NCI-H2227 treated with DMSO at 0.1 percent for 48 hours (cell line): ENCODE measurements at places on chromosomes 13 and 19.

GRCh38 chr13:54709546-54709945, 1680.9 kb downstream of the OLFM4 start:
- DNase-seq, result no peak

DNA sequence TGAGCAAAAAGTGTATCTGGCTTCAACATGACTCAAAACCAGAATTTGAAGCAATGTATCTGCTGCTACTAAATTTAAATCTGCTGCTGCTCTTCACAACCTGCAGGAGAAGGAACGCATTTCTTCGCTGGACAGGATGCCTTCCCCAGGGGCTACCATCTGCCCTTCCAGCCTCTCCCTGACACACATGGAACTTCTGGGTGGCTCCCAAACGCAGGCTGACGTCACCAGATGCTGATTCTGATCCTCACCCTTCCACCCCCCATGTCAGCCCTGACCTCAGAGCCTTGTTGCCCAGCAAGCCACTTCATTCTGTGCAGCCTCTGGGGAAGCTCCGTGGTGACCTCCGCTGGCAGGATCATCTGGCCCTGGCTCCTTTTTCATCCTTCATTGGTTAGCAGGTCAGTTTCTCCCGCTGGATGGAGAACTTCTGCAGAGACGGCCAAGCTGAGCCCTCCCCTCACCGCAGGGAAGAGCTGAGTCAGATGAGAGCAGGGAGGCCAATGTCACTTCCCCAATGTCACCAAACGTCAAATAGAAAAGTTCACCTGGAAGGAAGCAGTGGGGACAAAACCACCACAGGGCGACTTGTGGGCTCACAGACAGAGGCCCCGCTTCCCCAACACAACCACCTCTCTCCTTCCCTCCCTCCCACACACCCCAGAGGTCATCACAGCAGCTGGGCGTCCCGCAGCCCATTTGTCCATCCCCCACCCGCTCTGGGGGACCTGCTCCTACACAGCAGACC, 14.0 kb upstream of the RAB20 start:
- DNase-seq, result no peak

DNA sequence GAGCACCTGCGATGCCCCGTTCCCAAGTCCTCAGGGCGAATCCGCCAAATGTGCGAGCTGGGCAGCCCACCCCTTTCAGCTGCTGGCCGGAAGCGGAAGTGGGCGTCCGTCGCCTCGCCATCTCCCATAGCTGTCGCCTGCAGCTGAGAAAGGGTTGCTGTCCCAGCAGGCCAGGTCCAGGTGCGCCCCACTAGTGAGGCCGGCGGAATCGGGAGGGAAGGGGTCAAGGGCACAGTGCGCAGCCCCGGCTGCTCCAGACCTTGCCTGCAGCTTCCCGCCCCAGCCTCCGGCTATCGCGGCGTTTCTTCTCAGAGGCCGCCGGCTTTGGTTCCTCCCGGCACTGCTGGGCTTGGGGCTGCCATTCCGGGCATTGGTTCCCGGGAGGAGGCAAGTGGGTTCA, at the start of gene ZNF177:
Gene ZNF177 (plus strand): TSS at position 109 of the 400 bp plus-strand sequence. CDS start 15,299 bp downstream, outside the sequence.
- DNase-seq, result peak; percentile 28

DNA sequence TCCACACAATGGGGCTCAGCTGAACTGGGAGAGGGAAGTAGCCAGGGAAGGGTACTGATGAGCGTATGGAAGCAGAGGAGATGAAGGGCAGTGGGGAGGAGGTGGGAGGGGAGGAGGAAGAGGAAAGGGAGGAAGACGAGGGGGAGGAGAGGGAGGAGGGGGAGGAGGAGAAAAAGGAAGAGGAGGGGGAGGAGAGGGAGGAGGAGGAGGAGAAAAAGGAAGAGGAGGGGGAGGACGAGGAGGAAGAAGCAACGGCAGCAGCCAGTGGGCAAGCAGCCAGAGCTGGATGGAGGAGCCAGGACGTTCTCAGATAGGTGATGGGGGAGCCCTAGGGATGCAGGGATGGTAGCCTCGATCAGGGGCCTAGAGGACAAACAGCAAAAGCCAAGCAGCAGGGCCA, 5.6 kb downstream of the CERS4 start:
- no peak for DNase-seq

DNA sequence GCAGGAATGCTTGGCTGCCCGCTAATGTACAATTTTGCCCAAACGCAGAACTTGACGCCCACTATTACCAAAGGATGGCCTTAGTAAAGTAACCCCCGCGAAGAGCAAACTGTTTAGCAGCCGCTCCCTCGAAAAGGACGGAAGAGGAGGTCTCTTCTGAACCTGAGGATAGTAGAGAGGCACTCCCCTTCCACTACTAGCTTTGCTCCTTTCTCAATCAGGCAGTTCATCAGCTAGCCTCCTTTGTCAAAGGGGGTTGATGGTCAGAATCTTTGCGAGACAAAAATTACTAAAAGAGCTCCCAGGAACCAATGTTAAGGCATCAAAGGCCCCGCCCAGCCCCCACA, 534 bp downstream of the CAB39L start:
- DNase-seq, result peak; percentile 60

GRCh38 chr13:106561551-106562170, 6.3 kb downstream of the ARGLU1 start:
- DNase-seq, result no peak

- DNase-seq, result peak; percentile 96
These were observed 10.7 kb upstream of the CEACAM3 start for GRCh38 chr19:41785653-41786052.

GRCh38 chr19:45473682-45474605, 6.1 kb downstream of the FOSB start:
- no peak for DNase-seq

DNA sequence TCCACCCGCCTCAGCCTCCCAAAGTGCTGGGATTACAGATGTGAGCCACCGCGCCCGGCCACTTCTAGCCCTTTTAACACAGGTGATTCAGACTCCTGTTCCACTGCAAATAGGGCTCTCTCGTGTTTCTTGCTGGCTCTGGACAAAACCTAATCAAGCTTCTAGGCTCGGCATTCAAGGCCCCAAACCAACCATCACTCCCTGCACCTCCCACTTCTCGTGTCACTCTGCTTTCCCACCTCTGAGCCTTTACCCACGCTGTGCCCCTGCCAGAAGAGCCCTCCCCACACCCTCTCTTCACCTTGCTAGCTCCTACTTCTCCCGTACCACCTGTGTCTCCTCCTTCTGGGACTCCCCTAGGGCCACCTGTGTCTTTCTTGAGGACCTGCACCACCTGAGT, 19.8 kb downstream of the KANK2 start:
- DNase-seq, result no peak

DNA sequence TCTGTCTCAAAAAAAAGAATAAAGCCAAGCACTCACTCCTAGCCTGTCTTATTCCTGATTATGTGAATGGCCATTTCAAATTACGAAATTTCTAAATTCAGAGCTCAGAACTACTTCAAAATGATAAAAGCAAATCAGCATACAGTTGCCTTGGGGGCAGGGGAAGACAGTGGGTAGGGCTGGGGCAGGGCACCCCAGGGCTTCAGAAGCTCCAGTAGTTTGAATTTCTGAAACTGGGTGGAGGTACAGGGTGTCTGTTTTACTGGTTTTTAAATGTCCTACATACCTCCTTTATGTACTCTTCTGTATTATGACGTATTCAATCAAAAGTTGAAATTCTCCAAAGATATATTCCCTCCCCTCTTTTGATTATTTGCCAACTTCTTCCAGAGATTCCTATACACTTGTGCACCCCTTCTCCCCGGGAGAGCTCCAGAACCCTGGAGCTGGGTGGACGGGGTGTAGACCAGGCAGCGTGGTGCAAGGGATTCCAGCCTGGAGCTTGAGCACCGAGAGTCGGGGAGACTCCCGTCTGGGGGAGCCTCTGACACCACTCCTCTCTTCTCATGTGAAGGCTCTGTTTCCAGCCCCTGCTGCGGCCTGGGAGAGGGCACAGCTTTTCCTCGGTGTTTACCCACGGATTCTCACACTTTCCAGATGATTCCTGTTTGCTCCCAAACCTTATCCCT, 84.7 kb upstream of the GPR183 start:
- no peak for DNase-seq

DNA sequence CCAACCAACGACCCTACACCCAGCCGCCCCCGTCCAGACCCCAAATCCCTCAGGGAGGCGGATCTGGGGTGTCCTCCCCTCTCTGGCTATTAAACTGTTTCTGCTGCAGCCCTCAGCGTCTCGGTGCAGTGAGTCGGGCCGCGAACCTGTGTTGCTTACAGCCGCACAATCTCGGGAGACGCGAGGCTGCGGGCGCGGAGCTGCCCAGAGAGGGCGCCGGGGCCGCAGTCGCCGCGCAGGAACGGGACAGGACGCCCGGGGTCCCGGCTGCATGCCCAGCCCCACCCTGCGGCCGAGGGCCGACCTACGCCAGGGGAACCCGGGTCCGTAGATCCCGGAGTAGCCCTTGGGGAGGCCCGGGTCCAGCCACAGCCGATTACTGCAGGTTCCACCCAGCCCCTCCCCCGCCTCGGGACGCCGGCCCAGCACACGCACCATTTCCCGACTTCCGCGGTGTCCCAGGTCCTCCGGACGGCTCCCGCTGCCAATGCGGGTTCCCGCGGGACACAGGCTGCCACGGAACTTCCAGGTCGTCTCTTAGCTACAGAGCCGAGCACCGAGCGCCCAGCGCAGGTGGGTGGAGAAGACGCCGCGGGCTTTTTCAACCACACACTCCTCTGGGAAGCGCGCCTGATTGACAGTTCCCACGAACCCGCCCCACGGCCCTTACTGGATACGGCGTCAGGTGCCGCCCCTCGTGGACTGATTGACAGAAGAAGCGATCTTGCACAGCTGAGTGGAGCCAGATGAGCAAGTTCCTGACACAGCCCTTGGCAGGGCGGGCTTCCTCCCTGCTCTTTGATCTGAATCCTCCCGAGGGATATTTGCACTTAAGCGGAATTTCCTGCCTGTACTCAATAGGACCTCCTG, at the start of gene ZNF799:
Gene ZNF799 (minus strand): TSS at position 639 of the 870 bp plus-strand sequence. CDS start 201 bp downstream, at position 438.
- peak; percentile 88 for DNase-seq

GRCh38 chr19:39130337-39131254, 5.0 kb downstream of the PAK4 start:
- DNase-seq, result peak; percentile 26

DNA sequence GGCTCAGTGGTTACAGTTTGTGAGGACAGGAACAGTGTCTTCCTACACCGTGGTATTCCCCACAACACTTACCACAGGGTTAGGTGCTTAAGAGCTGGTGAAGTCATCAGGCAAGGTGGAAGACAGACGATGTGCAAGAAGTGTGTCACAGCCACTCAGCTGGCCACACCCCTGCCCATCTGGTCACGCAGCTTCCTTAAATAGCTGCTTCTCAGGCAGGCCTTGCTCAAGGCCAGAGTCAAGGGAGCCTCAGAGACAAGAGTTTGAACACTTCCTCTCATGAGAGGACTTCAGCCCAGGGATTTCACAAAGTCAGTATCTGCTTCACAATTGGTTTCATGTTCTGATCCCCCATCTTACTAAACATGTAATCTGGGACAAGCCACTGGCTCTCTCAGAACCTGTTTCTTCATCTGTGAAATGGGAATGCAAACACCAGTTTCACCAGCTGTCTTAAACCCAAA, 80.3 kb upstream of the FRY start:
- no peak for DNase-seq

DNA sequence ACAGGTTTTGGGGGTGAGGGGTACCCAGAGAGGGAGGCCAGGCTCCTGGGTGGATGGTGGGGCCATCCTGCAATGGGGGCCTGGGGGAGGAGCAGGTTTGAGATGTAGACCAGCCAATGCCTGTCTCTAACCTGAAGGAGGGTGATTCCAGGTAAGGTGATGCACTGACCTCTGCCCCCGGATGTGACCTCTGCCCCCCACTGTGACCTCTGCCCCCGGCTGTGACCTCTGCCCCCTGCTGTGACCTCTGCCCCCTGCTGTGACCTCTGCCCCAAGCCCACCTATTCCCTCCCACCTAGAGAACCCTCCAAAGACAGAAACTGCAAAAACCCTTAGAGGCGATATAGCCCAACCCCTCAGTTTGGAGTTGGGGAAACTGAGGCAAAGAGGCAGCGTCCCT, 10.3 kb upstream of the SPACA4 start:
- no peak for DNase-seq

DNA sequence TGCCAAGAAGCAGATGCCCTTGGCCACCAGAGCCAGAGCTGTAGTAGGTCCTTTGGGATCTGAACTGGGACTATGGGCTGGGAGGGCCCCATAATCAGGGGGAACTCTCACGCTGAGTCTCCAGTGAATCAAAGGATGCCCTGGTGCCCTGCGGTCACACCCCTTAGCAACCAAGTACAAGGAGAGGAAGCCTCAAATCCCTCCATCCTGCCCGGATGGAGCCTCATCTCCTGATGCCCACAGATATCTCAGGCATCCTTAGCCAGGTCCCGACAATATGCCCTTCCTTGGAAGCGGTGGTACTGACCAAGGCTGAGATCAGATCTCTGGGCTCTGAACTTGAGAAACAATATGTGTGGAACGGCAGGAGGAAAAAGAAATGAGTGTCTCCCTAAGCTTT, 1.7 kb downstream of the PLEKHA4 start:
- DNase-seq, result no peak

GRCh38 chr13:41017159-41017558, 2.0 kb downstream of the ELF1 start:
- no peak for DNase-seq

DNA sequence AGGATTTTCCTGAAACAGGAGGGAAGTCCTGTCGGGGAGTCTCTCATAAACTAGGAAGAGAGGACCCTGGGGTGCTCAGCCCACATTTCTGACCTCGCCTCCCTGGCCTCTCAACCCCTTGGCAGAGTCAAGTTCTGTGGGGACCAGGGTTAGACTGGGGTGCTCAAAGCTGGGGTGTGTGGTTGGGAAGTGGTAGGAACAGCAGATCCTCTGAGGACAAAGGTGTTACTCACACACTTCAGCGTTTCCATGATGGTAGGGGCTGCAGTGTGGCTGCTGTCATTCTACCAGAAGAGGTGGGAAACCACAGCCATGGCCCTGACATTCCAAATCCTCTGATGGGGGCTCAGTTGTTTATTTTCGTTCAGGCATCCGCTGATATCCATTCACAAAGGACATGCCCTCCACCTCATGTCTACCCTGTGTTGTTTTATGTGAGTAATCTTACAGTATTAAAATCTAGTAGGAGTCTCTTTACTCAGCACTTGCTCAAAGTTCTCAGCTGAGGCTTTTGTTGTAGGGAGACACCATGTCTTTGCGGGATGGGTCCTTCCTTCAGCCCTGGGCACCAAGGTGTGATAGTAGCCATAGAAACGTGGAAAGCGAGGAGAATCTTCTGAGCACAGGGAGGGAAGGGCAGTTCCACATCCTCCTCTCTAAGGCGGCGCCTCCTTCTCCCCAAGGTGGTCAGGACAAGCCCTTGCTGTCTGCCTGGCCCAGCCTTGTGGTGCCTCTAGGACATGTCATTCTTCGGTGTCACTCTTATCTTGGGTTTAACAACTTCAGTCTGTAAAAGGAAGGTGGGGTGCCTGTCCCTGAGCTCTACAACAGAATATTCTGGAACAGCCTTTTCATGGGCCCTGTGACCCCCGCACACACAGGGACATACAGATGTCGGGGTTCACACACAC, 1.5 kb downstream of the KIR2DL3 start:
- no peak for DNase-seq

DNA sequence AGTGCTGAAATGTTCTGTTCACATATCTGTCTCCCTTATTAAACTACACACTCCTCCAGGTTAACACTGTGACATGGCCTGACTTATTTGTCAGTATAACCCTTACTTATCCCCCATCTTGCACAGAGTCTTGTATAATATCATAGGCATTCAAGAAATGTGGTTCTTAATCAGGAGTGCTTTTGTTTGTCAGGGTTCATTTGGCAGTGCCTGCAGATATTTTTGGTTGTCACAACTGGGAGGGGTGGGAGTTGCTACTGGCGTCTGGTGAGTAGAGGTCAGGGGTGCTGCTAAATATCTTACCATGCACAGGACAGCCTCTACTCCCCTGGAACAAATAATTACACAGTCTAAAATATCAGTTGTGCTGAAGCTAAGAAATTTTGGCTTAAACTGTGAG, 20.4 kb upstream of the OBI1 start:
- DNase-seq, result no peak
